ENCODE measurements at places on chromosomes 3 and 15.

GRCh38 chr15:100026041-100026440, 292.8 kb upstream of the LYSMD4 start:
- DNase-seq, result no peak

DNA sequence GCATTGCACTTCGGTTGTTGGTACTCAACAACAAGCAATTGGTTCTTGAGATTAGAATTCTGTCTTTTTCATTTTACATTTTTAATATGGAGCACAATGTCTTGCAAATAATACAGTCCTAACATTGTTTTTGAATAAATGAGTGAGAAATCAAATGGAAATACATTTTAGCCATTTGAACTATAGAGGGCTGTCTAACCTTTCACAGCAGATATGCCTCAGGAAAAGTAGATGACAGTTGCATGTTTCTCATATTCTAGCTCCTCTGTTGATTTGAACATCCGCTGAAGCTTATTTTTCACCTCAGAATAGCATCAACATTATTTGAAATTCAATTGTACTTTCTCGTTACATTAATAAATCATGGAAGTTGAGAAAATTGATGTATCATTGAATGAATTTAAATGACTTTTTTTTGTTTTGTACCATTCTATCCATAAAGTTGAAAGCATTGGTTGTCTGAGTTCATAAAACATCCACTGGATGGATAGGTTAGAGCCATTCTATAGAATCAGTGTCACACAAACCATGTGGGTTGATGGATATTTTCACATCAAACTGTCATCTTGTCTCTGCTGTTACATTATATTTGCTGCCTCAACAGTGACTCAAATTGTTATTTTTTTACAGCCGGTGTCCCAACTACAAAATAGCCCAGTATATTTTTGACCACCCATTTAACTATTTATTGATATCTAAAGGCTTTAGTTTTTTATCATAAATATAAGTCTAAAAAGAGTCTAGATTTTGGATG, 928.3 kb downstream of the NSUN3 start:
- DNase-seq, result no peak

DNA sequence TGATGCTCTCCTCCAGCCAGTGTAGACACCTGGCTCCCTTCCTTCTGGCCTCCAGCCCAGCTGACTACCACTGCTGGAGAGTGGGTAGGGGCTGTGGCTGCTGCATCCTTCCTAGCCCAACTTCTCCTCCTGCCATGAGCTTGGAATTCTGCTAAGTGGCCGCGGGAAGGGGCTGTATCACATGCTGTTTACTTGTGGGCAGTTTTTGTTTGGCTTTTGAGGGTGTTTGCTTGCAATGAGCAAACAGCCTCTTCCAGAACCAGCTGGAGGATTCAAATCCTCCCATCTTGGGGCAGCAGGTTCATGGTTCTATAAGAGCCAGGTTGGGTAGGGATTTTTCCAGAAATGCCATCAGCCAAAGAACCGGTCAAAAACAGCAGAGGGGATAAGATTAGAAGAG, 9.0 kb downstream of the GASK1A start:
- no peak for DNase-seq

- no peak for DNase-seq
Observed at GRCh38 chr3:177618873-177619733, 421.8 kb upstream of the TBL1XR1 start.

- DNase-seq, result no peak
Observed at GRCh38 chr3:111338059-111338698, 203.8 kb upstream of the CD96 start.

GRCh38 chr3:6449099-6449498, 411.8 kb upstream of the GRM7 start:
- DNase-seq, result no peak

- DNase-seq, result no peak
Observed at GRCh38 chr3:109050591-109051167, 67.3 kb downstream of the MORC1 start.

DNA sequence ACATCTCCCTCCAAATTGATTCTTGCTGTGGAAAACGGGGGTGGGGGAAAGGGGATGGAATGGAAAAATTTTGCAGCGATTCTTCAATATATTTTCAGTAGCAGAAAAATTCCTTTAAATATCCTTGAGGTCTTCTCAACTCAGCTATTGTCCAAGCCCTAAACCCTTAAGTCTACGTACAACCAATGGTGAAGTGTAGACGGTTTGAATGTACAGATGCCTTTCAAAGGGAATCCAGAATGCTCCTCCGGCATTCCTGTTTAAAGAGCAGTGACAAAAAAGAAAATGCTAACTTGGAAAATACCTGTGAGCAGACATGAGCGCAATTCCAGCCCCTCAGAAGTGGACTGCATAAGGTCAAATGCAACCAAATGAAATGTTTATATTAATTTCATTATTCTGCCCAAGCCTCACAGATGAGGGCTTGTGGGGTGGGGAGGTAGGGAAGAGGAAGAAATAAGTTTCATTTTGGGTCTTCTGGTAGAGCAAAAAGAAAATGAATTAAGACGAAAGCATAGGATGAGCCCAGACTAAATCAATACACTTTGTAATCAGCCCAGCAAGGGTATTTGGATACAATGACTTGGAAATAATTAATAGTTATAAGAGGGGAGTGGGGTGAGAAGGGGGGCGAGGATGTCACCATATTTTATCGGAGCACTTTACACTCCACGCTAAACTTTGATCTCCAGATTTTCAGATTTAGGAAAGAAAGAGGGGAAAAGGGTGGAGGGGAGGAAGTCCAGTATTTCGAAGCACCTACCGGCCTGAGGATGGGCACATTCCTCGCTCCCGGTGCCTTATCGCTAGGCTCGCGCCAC, 2.7 kb downstream of the FOXP1 start:
- DNase-seq, result no peak

DNA sequence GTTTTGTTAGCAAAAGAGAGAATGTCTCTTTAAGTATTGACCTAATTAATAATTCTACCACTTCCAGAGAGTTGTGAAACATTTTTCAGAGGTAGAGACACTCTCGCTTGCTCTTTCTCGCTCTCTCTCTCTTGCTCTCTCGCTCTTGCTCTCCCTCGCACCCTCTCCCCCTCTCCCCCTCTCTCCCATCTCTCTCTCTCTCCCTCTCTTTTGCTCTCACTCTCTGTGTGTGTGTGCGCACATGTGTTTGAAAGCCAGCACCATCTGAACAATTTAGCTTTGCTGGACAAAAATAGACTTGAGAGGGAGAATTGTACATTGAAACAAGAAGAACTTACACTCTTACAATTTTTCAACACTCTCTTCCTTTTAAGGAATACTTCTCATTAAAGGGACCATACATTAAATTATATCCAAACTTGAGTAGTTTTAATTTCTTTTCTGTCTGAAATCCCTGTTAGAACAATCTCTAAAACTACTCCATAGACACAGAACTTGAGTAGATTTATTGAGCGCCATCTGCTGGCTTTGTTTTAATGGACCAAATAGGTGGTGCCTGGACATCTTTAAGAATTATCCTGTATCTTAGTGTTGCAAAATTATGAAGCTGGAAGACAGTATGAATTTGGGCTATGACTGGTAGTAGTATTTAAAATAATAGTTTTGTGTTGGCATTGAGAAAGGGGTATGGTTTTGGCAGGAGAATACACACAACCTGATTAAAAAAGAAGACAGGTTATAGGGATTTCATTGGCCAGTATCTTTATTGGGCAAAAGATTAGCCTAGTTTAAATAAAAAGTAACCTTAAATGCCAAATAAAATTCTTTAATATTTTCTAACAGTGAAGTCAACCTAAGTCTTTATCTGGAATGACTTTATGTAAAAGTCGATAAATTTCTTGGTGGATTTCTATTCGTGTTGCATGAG, 124.6 kb downstream of the AKAP13 start:
- no peak for DNase-seq

DNA sequence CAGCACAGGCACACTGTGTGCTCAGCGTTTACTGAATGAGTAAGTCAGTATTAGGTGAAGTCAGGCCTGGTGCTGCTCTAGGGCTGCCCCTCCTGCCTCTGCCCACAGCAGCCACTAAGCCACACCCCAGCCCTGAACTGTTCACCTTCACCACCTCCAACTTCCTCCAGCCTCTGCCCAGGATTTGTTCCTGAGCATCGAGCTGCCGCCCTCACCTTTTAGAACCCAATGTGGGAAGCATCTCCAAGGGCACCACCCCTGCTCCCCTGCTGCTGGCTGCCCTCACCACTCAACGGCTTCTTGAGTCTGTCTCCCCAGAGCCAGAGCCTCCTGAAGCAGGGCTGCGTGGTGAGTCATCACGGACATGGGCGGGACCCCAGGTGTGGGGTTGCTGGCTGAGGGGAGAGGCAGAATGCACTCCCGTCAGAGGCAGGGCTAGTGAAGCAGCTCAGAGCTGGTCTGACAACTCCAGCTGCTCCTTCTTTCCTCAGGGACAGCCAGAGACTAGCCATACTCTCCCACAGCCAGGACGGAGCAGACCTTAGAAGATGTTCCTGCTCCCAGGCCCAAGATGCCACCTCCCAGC, 5.8 kb downstream of the HYAL2 start:
- peak; percentile 75 for DNase-seq

GRCh38 chr3:52439426-52440248, 5.3 kb downstream of the SEMA3G start:
- DNase-seq, result no peak

- no peak for DNase-seq
Observed at GRCh38 chr3:45936261-45936660, 7.0 kb upstream of the CXCR6 start.

DNA sequence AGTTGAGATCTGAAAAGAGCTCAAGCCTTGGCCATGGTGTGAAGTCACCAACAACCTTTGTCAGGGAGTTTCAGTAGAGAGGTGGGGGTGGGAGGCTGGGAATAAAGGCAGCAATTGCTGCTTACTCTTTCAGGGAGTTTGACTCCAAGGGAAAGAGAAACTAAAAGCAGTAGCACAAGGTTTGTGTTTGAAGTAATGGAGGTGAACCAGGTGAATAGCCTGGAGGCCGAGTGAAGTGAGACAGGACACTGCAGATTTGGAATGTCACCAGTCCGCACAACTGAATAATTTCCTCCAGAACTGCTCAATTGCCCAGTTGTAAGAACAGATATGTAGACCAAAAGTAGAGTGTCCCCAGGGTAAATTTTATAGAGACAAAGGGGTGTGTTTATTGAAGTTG, 44.1 kb downstream of the CD86 start:
- DNase-seq, result no peak

DNA sequence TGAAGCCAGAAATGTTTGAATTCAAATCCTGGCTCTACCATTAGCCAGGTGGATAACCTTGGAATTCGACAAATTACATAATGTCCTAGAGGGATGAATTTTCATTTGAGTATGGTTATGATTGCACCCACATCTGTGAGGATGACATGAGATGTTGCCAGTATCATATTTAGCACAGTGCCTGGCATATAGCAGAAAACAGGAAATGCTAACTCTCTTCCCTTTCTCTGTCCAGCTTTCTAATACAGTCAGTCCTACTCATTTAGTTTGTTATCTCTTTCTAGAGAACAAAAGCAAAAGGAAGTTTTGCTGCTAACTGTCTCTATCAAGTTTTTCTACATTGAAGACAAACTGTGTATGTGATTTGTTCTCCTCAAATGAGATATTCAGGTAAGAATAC, 231.7 kb downstream of the CPNE4 start:
- no peak for DNase-seq

GRCh38 chr3:27186013-27186412, 183.2 kb downstream of the NEK10 start:
- no peak for DNase-seq

GRCh38 chr15:55279746-55280351, 9.8 kb downstream of the RAB27A start:
- DNase-seq, result peak; percentile 61

DNA sequence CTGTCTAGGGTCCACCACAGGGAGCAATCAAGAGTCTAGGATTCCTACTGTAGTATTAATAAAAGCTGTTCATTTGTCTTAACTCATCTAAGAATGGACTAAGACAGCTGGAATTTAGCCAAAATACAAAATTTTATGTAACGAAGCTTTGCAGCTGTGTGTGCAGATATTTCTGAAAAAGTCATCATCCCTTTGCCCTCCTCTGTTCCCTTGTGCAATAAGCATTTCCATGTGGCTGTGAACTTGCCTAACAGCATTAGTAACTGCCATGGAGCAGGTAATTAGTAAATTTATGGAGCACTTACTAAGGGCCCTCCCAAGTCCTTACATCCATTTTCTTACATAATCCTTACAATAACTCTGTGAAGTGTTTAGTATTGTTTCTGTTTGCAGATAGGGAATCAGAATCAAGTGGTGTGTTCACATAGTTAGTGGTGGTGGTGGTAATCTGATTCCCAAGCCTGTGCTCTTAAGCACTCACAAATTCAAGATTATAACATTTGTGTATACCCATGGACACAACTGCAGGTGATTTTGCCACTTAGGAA, 114.5 kb downstream of the RARB start:
- no peak for DNase-seq

GRCh38 chr3:190995156-190995555, 132.7 kb upstream of the GMNC start:
- no peak for DNase-seq

DNA sequence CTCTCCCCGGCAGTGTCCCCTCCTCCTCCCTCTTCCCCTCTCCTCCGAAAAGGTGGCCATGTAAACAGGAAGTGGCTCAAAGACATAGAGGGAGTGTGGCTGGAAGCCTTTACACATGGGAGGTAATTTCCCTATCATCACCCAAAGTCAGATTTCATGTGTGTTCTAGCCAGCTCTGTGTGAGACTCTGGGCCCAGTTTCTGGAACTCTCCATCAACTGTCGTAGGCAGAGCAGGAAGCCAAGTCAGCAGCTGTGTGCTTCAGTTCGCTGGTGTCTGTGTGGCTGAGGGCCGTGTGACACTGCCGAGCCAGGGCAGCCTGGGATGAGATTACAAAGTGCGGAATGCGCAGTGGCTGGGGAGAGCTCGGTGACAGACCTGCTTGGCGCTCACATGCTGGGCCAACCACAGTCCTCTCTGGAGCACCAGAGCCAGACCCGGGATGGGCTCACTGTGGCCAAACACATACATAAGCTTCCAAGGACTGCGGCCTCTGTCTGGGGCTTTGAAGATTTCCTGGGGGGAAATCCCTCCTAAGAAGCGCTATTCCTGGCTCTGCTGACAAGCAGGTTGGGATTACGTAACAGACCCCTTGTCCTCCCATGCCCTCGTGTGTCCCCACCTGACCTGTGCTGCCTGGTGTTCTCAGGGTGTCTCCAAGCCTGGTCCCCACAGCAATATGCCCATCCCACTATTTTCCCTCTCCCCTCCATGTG, 50.7 kb downstream of the UMPS start:
- DNase-seq, result no peak

- DNase-seq, result no peak
Observed at GRCh38 chr3:52468336-52468735, 12.9 kb downstream of the NISCH start.

GRCh38 chr15:82139823-82140268, 94.0 kb upstream of the MEX3B start:
- DNase-seq, result no peak

Measured in T-helper 22 cell (primary cell).